ENCODE measurements at places on chromosomes 7 and 10.

DNA sequence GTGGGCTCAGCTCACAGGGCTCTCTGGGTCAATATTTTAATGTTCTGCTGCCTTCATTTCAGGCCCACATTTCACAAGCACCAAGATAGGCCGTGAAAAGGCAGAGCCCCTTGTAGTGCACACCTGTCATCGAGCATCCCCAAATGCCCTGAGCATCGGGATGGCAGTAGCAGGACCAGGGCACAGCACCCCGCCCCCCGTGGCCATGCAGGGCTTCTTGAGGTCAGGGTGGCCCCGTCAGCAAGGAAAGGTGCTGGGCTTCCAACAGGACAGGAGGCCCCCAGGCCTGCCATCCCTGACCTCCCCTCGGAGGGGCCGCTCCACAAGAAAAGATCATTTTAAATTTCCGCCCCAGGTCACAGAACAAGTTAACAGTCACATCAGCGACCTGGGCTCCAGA lies 2.9 kb upstream of the CNPY1 start:
- DNase-seq: no peak

- DNase-seq: no peak
These were observed 24.9 kb downstream of the POLR3A start for GRCh38 chr10:78004215-78005026.

DNA sequence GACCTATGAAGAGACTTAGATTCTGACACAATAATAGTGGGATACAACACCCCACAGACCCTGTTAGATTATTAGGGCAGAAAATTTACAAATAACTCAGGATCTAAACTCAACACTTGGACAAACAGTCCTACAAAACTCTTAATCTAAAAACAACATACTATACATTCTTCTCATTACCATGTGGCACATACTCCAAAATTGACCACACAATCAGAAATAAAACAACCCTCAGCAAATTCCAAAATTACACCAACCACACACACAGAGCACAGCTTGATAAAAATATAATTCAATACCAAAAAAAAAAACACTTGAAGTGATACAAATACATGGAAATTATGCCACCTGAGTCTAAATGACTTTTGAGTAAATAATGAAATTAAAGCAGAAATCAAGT lies 7.8 kb downstream of the ZNF680 start:
- DNase-seq: no peak

GRCh38 chr10:123781324-123781900 lies 110.2 kb downstream of the CPXM2 start:
- no peak for DNase-seq

DNA sequence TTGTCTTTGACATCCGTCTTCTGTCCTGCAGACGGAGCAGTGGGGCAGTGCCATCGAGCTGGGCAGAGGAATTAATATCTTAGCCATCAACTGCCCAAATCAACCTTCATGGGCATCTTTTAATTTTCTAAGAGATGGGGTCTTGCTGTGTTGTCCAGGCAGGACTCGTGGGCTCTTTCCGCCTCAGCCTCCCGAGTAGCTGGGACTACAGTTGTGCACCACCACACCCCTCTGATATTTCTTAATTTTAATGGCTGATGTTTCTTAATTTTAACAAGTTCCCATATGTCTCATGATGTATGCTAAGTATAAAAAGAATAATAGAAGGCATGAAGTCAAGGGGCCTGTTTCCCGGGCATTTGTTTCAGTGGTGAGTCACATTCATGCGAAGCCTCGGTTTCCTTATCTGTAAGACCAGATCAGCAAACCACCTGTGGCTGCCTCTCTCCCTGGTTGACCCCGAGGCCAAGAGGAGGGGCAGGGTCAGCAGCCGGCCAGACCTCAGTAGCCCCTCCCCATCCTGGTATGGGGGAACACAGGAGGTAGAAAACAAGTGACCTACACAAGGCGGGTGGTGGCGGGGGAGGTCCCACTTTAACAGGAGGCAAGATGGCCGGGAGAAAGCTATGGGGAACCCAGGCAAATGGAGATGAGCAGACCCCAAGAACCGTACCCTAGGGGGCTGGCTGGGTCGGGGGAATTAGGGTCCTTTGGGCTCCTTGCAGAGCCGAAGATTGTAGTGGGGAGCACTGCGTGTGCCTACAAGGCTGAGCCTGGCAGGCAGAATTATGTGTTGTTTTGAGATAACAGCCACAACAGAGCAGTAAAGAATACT lies 85.5 kb downstream of the CUX1 start:
- peak; percentile 84 for DNase-seq

- DNase-seq: no peak
These were observed 19.2 kb downstream of the PLA2G12B start for GRCh38 chr10:72935361-72935760.

- no peak for DNase-seq
These were observed 102.1 kb upstream of the WDR11 start for GRCh38 chr10:120749072-120749471.

DNA sequence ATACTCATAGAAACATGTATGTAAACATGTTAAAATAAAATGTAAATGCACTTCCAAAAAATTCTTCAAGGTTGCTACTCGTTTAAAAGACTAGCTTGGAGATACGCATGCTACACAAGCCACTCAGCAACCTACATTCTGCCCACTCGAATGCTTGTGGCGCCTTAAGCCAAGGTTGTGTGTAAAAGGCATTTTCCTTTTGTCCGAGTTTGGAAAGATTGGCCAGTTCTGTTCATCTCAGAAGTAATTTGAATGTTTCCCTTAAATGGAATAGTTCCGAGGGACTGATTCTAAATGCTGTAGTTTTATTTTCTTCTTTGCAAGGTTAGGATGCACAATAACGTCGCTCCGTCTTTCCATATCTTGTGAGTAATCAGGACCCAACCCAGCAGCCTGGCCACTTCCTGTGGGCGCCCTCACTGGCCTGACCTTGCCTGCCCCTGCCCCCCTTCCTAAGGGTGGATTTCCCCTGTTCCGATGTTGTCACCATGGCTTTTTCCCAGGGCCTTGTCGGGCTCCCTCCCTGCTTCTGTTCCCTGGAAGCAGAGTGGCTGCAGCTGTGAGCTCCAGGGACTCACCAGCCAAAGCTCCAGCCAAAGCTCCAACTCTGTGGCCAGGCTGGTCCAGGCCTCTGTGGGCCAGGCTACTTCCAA lies 70.6 kb downstream of the PTPRE start:
- peak; percentile 67 for DNase-seq

DNA sequence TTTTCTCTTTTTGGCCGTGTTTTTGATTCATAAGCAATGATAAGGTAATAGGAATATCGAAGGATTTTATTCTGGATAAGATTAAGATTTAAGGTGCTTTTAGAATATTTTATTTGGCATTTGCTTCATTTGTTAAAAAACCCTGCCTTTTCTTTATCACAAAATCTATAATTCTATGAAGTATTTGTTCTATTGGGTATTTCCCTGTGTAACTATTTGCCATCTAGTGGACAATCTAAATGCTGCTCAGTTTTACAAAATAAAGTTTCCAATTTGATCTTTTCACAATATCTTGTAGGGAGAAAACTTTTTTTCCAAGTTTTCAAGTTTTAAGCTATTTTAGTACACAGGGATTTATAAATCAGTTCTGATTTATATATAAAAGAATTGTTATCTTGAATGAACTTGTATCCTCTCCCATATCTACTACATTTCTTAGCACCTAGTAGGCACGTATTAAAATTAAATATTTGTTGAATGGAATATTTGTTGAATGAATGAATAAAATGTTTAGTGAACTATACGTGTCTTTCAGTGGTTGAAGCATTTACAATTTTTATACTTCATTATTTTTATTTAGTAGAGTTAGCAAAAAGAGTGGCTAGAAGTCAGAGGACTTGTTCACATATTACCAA lies 26.5 kb downstream of the ANKRD7 start:
- peak; percentile 3 for DNase-seq

DNA sequence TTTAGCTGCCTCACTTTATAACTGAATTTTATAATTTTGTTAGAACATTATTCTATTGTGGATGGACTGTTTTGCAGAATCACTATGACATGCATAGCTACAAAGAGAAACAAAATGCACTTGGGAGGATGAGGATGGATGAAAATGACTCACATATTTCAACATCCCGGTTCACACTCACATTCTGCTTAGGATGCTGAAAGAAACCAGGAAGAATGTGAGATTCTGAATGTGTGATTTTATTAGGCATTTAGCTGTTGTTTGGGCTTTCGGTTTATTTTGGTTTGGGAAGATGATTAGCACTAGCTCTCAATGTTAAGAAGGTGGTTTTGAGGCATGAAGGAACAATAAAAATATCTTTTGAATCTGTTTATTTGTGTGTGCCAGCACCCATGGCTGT lies 235.5 kb downstream of the SEMA3E start:
- no peak for DNase-seq

GRCh38 chr10:112855134-112855533 lies 94.9 kb upstream of the TCF7L2 start:
- DNase-seq: no peak

DNA sequence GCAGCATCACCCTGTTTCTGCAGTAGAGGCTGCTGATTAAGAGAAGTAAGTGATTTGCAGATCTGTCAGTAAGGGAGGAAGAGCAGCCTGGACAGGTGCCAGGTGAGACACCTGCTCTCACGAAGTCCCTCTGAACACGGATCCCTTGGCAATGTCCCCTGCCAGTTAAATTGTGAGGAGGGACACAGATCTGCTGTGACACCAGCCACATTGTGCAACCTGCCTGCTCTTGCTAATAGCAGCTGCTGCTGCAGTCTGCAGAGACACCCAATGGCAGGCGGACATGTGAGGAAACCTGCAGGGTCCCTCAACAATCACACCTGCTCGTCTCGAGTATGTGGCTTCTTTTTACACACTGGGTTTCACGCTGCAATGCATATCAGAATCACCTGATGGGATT lies 31.9 kb downstream of the ANXA11 start:
- no peak for DNase-seq

- no peak for DNase-seq
These were observed 103.7 kb downstream of the TRIM24 start for GRCh38 chr7:138563808-138564207.

- peak; percentile 62 for DNase-seq
These were observed 14.1 kb downstream of the TMEM72 start for GRCh38 chr10:44925224-44925623.

DNA sequence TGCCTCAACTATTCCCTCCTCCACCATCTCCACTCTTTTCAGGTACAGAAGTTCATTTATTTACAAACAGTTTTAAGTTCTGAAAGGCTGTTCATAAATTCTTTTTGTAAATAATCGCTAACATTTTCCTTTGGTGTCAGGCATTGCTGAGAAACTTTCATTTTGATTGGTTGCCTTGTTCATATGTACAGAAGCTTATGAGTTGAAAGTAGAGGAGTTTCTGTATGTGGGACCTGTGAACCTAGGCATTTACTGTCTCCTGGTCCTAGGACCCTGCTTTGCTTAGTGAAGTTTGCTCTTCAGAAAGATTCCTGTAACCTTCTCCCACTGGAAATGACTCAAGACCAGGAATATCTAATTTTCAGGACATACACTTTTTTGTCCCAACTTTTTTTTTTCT lies 30.4 kb downstream of the CCSER2 start:
- DNase-seq: no peak

DNA sequence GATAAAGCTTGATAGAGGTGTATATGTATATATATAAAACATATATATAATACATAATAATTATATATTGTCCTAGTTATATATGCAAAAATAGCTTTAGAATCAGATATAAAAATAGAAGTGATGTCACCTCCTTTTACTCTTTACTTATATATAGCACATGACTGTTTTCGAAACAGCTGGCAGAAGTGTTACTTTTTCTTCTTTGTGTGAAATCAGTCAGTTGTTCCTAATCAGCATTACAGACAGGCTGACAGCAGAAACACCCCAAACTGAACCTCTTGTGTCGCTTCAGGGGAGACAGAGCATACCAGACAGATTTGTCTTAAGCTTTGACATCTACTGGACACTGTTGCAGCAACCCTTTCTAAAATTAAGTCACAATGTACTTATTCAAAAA lies 684.9 kb upstream of the CELF2 start:
- DNase-seq: no peak

DNA sequence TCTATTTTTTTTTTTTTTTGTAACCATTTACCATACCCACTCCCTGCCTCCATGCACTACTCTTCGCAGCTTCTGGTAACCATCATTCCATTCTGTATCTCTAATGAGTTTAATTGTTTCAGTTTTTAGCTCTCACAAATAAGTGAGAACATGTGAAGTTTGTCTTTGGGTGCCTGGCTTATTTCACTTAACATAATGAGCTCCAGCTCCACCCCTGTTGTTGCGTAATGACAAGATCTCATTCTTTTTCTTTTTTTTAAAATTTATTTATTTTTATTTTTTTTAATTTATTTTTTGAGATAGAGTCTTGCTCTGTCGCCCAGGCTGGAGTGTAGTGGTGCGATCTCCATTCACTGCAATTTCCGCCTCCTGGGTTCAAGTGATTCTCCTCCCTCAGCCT lies 142.3 kb upstream of the PCLO start:
- DNase-seq: no peak

DNA sequence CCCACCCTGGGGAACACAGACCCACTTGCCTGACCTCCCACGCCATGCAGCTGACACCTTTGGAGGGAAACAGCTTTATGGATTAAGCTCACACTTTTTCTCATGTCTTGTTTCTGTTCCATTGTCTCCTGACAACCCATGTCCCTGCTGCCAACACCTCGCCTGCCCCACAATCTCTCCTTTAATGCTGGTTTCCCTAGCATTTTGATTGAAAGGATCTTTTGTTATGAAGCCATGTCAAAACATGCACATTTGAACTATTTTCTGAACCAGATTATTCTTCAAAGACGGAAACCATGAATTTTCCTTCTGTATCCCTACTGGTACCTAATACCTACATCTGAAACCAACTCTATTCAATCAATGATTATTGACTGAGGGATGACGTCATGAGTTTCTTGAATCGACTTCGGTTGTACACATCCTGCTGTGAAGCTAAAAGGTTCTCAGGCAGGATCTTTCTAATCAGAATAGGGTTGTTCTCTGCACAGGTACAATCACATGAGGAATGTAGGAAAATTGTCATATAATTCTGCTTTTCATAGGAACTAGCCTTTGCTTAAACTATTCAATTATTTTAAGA lies 106.2 kb upstream of the NEBL start:
- DNase-seq: no peak

DNA sequence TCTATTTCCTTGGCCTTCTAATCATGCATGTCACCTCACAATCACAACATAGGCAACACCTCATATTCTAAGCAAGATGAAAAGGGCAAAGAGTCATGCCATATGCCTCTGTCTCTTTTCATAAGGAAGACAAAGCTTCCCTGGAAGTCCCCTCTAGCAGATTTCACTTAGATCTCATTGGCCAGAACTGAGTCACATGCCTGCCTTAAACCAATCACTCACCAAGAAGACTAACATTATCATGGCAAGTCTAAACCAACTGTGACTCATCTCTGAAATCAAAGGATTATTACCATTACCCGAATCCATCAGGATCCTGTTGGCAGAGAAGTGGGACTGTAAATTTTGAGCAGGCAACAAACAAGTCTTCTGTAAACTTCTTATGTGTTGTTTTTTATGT lies 27.8 kb downstream of the CAV1 start:
- DNase-seq: no peak

DNA sequence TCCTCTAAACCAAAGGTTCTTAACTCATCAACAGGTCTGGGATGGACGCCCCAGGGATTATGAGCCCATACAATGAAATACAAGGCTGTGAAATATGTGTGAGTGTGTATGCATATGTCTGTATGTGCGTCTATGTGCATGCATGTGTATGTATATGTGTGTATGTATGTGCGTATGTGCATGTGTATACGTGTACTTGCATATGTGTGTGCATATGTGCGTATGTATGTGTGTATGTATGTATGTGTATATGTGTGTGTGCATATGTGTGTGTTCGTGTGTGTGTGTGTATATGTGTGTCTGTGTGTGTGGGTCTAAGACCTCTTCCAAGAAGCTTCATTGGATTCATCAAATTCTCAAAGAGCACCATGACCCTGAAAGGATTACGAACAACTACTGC lies 112.3 kb downstream of the SFMBT2 start:
- DNase-seq: no peak

All from hematopoietic multipotent progenitor cell treated with erythropoietin and hydrocortisone succinate and interleukin-3 and kit ligand, for 6 days (in vitro differentiated cells).